ENCODE measurements at places on chromosomes 3 and 15.
A peak's percentile ranks its signal among the peaks of the same experiment; 100 is the strongest.

GRCh38 chr3:64815195-64815631 is 127.4 kb upstream of the ADAMTS9 start:
- no peak for DNase-seq

DNA sequence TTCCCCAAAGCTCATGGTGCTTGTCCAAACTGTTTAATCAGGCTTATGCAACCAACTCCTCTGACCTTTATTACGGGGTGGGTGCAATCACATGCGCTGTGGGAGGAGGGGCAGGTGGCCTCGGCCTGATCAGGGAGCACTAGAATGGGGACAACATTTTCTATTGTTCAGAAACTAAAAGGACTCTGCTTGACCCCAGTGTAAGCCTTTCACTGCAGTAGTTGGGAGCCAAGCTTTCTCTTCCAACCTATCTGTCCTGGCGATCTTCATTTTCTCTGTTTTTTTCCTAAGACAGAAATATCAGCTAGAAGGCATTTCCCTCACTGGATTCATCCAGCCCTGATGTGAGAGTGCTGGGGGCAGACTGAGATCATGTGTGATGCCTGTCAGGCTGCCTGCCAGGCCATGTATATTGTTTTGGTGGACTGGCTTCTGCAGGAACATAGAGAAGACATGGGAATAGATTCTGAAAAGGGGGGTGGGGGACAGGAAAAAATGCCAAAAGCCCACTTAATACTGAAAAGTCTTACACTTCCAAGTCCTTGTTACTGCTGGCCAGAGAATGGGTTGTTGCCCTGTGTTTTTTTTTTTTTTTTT is 627.0 kb upstream of the TBL1XR1 start:
- DNase-seq = peak; percentile 44

DNA sequence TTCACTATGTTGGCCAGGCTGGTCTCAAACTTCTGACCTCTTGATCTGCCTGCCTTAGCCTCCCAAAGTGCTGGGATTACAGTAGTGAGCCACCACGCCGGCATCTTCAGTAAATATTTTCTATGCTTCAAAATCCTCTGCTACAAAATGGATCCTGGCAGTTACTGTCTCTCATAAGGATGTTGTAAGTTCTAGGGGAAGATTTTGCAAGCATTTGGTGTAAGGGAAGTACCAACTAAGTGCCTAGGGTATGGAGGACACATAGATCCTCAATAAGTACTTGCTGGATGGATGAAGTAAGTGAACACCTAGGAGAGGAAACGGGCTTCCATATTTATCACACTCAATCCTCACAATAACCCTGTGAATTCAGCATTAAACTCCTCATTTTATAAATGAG is 6.6 kb downstream of the TM4SF4 start:
- DNase-seq = no peak

DNA sequence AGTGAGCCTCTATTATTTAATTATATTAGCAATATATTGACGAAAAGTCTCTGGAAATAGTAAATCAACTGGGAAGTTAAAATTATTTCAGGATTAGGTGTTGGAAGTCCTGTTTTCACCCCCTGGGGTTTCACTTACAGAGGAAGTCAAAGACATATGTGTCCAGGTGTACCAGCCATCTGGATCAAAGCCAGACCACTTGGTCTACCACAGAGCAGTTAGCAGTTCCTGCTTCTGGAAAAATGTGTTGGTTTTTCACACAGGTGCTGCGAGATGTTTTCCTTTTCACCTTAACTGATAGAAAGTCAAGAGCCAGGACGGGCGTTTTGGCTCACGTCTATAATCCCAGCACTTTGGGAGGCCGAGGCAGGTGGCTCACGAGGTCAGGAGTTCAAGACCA is 13.1 kb downstream of the MME start:
- no peak for DNase-seq

GRCh38 chr3:14869917-14870782 is 51.4 kb downstream of the FGD5 start:
- DNase-seq = no peak

DNA sequence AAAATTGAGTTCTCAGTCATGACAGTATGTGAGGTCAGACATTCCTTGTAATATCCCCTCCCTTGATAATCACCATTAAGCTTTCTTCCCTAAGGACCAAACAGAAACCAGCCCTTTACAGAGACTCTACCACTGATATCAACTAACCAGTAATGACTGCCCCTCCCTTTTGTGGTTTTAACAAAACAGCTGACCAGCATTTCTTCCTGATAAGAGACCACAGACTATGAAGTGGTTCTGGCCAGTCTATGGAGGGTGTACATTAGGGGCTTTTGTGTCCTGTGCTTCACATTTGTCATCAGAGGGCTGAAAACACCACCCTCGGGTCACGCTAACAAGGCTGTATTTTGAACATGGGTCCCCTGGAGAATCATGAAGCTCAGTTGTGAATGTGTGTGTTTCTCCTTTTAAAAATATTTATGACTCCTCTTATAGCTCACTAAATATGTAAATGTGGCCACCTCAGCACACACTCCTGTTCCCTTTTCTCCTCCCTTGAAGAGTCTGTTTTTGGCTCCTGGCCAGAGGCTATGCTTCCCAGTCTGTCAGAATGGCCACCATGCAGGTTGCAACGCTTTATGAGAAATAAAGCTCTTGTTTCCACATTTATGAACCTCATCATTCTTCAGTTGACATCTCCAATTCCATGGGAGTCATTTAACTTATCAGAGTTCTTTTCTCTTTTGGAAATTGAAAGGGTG is 239.3 kb downstream of the CPNE4 start:
- DNase-seq = no peak

DNA sequence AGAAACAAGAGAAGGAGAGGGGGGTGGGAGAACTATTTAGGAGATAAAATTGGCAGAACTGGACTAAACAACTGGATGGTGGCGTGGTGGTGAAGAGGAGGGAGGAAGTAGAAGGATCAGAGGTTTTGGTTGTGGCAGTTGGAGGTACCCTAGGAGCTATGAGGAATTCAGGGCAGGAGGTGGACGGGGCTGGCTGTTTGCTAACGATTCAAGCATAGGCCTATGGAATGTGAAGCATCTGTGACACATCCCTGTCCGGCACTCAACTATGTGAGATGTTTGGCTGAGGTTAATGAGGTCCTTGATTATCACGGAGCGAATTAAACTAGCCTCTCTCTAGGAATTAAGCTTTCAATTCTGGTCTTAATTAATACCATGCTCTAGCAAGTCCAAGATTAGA is 13.5 kb downstream of the TARS3 start:
- peak; percentile 68 for DNase-seq

Measured in urothelium cell line (cell line).